ENCODE measurements at places on chromosomes 3 and 15.

DNA sequence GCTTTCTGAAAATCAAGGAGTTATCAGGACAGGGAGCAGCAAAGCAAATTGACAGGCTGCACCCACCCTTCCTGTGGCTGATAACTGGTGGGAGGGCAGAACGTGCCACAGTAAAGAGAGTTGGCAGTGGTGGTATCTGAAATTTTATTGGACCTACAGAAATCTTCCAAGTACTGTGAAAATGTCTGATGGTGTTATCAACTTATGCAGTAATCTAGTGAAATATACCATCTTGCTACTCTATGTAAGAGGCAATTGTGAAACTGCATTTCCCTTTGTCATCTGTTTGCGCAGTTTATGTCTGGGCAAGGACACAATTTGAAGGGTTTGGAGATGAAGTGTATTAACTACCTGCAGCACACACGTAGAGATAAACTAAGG is 1.5 kb downstream of the PLCL2 start:
- no peak for DNase-seq

- DNase-seq = no peak
Measured at GRCh38 chr3:42683875-42684598, 1.3 kb upstream of the KLHL40 start.

- no peak for DNase-seq
Measured at GRCh38 chr3:144556392-144556791, 584.8 kb downstream of the DIPK2A start.

DNA sequence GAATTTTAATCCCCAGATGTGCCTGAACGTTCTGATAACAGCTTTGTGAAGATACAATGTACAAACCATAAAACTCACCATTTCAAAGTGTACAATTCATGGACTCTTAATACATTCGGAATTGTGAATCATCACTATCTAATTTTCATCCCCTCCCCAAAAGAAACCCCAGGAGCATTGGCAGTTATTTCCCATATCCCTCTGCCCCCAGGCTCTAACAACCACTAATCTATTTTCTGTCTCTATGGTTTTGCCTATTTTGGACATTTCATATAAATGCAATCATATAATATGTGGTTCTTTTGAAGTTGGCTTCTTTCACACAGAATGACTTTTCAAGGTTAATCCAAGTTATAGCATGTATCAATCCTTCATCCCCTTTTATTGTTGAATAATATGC is 25.3 kb downstream of the PRICKLE2 start:
- no peak for DNase-seq

GRCh38 chr15:74274470-74275038 is 38.4 kb downstream of the CCDC33 start:
- DNase-seq = no peak

DNA sequence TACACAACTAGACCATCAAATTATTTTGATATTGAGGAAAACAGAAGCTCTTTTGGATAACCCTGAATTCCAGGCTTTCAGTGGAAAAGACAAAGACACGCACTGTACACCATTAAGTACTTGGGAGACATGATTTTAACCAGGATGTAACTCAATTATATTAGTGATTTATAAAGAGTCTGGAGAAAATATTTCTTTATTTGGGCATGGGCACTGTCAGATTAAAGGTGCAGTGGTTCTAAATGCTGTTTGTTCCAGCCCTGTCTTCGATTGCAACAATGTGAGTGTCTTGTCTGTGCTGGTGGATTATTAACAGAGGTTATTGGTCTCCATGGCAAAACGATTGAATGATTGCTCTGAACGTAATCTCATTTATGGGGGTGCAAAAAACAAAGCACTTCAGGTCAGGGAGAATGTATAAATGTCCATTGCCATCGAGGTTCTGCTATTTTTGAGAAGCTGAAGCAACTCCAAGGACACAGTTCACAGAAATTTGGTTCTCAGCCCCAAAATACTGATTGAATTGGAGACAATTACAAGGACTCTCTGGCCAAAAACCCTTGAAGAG is at the start of gene TM4SF4:
TSS of gene TM4SF4 (plus strand) at position 448 of the 568 bp plus-strand sequence. CDS start 181 bp downstream, outside the sequence.
- no peak for DNase-seq
